ENCODE measurements at places on chromosomes 12 and 14.

DNA sequence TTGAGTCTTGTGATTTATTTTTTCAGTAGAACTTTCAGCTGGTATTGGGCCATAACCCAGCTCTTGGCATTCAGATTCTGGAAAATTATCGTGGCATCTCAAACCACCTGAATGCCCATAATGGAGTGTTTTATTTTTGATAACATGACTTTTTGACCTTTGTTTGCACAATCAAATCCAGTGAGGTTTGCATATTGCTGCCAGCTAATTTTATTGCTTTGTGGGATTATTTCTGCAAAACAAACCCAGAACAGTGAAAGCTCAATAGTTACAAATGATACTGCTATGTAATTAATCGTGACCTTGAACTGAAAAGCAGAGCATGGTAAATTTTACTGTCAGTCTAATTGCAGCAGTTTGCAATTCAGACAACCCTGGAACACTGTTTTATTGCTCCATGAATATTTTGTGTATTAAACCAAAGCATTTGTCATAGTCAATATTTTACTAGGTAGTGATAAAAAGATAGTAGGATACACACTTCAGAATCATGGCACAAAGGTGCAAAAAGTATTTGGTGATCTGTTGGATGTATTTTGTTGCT lies 255.2 kb upstream of the NAV3 start:
- no peak for DNase-seq

- DNase-seq, result peak; percentile 22
These were observed 80.7 kb downstream of the KDM2B start for GRCh38 chr12:121499929-121500793.

DNA sequence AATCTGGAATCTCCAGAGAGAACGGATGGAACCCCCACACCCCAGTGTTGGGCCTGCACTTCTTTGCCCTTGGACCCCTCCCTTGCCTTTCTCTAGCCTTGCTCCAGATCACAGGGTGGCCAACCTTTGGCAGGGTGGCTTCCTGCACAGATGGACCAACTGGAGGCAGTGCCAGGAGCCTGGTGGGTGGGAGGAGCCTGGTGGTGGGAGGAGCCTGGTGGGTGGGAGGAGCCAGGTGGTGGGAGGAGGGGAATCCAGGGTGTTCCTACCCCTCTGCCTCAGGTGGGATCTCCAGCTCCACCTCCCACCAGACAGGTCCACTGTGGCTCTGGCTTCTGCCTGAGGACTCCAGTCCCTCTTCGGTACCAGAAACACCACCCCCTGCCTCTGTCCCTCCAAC lies 15.0 kb upstream of the ORAI1 start:
- no peak for DNase-seq

- DNase-seq, result no peak
These were observed 167.1 kb upstream of the OR4E1 start for GRCh38 chr14:21840765-21841164.

- peak; percentile 24 for DNase-seq
These were observed 13.2 kb upstream of the ARF6 start for GRCh38 chr14:49879646-49880204.

DNA sequence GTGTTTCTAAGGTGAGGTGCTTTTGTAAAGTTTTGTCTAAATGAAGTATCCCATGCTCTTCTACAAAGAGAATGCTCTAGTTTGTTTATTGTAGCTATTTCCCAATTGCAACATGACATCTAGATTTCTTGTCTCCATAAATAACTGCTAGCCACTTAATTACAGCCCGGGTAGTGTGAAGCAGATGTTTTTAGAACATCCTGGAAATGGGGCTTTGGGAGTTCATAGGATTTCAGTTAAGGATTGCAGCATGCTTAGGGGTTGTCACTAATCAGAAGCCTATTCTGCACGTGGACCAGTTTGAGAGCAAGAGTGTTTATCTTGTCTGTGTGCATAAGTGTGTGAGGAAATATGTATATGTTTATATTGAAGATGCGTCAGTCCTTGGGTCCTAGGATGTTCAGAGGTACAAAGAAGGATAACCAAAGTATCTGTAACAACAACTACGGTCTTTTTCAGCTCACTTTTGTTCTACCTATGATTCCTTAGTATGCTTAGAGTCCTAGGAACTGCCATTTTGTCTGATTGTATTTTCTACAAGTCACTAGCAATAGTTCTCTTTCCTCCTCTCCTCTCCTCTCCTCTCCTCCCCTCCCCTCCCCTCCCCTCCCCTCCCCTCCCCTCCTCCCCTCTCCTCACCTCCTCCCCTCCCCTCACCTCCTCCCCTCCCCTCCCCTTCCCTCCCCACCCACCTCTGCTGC lies 135.3 kb downstream of the ACSS3 start:
- no peak for DNase-seq

- DNase-seq, result no peak
These were observed 6.0 kb downstream of the KCNA1 start for GRCh38 chr12:4915752-4916151.

DNA sequence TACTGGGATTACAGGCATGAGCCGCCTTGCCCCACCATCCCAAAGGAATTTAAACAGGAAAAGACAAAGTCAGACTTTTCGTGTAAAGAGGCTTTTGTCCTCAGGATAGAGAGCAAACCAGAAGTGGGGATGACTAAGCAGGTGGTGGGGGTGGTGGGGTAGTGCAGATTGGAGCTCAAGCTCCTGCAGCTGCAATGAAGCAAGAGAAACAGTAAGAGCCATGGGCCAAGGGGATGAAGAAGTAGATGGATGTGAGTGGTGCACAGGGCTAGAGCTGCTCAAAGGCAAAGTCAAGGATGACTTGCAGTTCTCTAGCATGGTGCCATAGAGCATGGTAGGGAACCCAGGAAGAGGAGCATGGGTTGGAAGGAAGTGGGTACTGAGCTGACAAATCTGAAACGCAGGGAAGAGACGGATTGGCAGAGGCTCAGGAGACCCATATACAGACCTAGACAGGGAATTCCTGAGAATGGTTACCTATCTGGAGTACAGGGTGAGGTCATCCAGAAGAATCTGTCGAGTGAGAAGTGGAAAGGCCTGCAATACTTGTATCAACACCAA lies 11.4 kb upstream of the RNF34 start:
- DNase-seq, result no peak

- no peak for DNase-seq
These were observed 4.4 kb downstream of the GPR84 start for GRCh38 chr12:54359762-54360351.

DNA sequence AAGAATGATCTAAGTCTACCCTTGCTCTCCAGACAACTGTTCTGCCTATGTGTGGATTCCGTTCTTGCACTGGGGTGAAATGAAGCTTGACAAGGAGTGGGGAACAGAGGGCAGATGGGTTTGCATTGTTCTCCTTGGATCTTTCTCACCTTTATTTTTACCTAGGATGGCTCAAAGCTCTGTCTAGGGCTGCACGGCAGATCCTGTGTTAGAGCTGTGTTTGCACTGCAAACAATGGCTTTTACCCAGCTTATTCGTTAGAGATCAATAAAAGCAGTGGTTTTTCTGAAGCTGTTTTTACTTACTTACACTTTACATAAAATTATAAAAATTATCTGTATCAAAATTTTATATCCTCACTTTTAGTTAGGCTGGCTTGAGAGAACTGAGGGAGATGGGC lies 105.1 kb downstream of the LRIG3 start:
- no peak for DNase-seq

DNA sequence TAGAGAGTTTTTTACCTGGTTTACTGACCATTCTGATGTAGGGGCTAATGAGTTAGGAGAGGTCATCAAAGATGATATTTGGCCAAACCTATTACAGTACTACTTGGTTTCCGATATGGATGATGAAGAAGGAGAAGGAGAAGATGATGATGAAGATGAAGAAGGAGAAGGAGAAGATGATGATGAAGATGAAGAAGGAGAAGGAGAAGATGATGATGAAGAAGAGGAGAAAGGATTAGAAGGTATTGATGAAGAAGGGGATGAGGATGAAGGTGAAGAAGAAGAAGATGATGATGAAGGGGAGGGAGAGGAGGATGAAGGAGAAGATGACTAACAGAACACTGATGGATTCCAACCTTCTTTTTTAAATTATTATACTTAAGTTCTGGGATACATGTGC lies 196.6 kb downstream of the TMX1 start:
- DNase-seq, result no peak

Data from NCI-H510A (cell line).